ENCODE measurements at places on chromosomes 3 and 15.
A peak's percentile ranks its signal among the peaks of the same experiment; 100 is the strongest.

- DNase-seq, result no peak
Measured at GRCh38 chr15:88398011-88398410, 69.2 kb downstream of the MRPL46 start.

GRCh38 chr3:169846458-169847193, 23.1 kb downstream of the LRRC31 start:
- DNase-seq, result no peak

DNA sequence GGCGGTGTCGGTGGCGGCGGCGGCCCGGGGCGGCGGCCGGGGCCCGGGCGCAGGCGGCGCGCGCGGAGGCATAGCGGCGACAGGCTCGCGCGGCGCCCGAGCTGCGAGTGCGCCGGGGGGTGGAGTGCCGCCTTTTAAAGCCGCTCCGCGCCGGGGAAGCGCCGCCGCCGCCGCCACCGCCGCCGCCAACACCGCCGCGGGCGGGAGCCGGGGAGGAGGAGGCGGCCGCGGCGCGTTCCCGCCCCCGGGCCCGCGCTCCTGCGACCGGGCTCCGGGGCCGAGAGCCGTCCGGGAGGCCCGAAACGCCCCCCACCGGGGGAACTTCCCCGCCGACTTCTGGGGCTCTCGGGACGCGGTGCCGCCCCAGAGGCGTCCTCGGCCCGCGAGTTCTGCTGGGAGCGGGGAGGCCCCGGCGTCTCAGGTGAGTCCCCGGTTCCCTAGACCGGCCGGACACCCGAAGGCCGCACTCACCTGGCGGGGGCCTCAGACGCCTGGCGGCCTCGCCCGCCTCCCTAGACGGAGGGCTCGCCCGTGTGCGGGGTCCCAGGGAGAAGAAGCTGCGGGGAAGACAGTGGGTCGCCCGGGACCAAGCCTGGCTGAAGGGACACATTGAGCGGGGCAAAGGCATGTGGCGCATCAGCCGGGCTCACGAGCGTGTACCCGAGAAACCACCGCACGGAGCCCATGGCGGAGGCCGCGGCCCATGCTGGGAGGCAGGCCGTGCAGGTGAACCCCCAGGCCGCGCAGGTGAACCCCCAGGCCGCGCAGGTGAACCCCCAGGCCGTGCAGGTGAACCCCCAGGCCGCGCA, at the start of gene PCSK6:
TSS of gene PCSK6 (minus strand) at position 109 of the 809 bp plus-strand sequence. CDS start at position 72, 37 bp downstream.
- no peak for DNase-seq

DNA sequence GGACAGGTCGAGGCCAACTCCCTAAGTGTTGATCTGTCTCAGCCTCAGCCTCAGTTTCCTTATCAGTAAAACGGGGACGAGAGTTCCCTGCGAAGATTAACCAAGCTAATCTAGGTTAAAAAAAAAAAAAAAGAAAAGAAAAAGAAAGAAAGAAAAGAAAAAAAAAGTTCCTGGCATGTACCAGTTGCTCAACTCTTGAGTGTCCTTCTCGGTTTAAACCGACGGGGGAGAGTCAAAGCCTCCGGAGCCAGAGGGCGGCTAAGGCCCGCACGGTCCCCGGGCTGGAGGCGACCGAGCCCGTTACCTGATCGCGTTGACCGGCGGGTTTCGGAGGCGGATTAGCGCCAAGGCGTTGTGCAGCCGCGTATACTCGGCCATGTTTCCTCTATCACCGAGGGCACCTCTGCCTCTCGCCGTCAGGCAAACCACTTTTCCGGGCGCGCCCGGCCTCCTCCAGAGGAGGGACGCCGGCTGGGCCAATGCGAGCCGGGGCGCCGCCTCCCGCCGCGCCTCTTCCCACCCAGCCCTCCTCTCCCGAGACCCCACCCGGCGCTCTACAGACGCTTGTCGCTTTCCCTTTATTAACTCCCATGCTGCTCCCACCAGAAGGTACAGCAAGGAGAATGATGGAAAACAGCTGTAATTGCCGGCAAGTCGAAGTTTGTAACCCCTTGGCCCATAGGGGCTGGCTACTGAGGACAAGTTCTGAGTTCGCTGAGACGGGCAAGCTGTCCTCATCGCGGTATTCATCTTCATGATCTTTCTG, at the start of gene EHHADH:
TSS of gene EHHADH (minus strand) at position 405 of the 766 bp plus-strand sequence. CDS start at position 378, 27 bp downstream.
- peak; percentile 22 for DNase-seq

GRCh38 chr3:149536429-149536828, 61.9 kb downstream of the TM4SF4 start:
- no peak for DNase-seq

- no peak for DNase-seq
Measured at GRCh38 chr15:29113336-29114220, 156.0 kb downstream of the NSMCE3 start.

GRCh38 chr15:52112203-52112750, 298 bp downstream of the BCL2L10 start:
- peak; percentile 20 for DNase-seq

- DNase-seq, result no peak
Measured at GRCh38 chr15:77647961-77648360, 15.2 kb upstream of the LINGO1 start.

GRCh38 chr3:10263646-10264363, 15.5 kb downstream of the TATDN2 start:
- peak; percentile 34 for DNase-seq

DNA sequence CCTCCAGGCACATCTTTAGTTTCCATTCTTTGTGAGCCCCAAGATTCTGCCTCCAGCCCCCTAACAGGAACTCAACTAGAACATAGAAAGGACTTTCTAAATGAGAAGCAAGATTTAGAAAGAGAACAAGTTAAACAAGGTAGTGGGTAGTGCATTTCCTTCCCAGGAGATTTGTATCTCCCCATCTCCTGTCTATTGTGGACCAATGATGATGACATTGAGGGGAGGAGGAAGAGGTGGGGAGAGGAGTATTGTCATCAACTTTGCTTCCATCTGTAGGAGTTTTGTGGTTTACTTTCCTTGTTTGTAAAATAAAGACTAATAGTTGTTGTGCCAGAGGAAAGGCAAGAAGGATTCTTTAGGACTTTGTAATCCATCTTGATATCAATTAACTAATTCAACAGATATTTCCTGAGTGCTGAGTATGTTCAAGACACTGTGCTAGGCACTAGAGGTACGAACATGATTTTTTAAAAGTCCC, 235.3 kb upstream of the ROPN1 start:
- no peak for DNase-seq

- no peak for DNase-seq
Measured at GRCh38 chr15:64559243-64559642, 98.9 kb downstream of the ZNF609 start.

DNA sequence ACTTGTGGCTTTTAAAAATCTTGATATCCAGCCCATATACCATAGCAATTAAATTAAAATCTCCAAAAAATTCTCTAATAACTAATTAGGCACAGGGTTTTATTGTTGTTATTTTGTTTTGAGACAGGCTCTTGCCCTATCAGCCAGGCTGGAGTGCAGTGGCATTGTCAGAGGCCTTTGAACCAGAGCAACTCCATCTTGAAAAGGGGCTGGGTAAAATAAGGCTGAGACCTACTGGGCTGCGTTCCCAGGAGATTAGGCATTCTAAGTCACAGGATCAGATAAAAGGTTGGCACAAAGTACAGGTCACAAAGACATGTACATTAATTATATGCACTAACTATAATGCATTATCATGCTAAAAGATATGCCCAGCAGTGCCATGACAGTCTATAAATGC, 31.2 kb upstream of the ACP3 start:
- DNase-seq, result no peak

- DNase-seq, result no peak
Measured at GRCh38 chr15:92020804-92021203, 167.3 kb downstream of the SLCO3A1 start.

DNA sequence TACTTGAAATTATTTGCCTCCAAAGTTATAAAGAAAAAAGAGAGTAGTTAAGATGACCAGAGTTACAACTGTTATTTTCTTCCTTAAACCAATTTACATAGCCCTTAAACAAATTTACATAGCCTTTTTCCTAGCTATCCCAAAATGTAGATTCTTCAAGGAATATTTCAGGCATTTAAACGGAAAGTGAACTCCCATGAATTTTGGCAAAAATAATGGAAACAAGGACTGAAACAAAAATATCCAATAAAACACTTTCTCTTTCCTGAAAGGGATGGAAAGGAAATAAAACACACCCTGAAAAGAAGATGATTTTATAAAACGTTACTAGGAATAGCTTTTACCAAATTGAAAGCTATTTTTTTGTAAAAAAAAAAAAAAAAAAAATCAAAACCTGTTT, 418.6 kb downstream of the FOXP1 start:
- DNase-seq, result no peak

DNA sequence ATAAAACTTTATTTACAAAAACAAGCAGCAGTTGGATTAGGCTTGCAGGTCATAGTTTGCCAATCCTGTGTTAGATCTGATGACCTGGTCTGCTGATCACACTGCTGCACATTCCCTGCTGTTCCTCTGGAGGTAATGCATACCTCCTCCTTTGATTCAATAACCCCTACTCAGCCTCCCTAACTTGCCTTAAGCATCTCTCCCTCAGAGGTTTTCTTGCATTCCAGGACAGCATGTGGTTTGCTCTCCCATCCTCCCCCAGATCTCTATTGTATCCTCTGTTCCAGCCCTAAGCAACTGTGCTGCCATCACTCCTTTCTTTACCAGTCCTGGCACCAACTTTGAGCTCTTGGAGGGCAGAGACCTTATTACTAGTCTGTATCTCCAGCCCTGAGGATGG, 63.4 kb downstream of the CACNA2D3 start:
- no peak for DNase-seq

DNA sequence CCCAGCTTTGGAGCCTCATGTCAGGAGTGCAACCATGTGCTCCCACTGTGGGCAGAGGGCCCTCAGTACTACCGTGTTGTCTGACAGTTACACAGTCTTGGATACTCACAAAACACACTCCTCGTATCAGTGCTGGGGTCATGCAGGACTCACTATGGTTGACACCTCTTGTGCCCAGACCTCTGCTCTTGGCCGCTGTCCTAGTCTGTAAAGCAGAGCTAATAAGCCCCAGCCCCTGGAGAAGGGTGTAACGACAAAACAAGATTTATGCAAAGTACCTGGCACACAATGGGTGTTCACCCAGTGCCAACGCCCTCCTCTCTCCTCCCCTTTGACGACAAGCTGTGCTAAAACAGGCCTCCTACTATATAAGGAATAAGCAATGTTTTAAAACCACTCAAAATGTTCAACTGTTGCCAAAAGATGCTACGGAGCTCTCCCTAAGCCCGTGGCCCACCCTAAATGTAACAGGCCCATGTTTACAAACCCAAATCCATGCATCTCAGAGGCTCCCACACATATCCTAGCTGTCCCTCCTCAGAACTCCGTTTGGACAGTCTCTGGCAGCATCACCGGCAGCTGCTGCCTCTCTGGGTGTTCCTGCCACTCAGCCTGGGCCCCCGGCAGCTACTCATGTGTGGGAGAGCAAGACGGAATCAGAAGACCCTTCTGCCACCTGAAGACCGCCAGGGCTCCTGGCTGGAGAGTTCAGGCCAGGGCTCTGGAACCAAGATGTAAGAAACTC, 65.8 kb downstream of the MRPL46 start:
- no peak for DNase-seq

DNA sequence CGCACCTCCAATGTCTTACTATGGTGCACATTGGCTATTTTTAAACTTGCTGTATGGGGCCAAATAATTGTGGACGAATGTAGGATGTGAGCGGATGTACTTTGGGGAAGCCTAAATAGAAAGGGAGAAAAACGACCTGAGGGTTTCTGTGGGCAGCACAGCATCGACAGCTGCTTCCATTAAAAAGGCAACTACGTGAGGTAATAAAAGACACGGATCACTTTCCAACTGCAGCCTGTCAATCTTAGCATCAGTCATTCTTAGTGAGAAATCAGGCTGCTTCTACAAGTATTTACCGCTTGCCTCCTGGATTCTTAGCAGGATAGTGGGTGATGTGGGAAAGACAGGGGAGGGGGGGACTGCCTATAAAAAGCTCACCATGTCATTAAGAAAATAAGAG, 186.7 kb upstream of the SLC2A2 start:
- no peak for DNase-seq

- no peak for DNase-seq
Measured at GRCh38 chr3:38088126-38089078, 48.5 kb downstream of the ACAA1 start.

DNA sequence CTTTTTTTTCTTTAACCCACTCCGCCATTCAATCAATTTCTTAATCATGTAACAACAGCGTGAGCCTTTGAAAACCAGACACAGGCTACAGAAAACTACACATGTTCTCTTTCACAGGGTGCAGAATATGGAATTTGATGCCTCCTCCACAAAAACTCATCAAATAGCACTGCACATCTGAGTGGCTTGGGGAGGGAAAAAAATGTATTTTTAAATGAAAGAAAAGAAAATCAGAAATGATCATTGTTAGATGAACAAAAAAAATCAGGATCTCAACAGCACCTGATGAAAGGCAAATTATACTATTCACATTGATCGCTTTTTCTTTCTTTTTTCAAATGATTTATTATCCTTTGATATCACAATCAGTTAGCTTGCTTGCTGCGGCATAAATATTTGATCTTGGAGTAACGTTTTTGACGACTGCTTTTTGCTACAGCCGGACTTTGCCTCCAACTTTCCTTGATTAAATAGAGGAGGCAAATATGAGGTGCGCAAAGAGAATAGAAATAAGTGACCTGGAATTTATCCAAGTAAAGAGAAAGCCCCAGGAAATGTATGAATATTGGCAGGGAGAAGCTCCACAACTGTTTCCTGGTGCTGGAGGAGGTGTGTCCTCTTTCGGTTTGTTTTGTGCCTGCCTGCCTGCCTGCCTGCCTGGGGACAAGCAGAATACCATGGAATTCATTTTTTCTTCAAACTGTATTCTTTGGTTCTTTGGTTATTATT, 63.1 kb downstream of the EDEM1 start:
- no peak for DNase-seq

GRCh38 chr3:30098653-30099455, 507.5 kb upstream of the TGFBR2 start:
- DNase-seq, result no peak

DNA sequence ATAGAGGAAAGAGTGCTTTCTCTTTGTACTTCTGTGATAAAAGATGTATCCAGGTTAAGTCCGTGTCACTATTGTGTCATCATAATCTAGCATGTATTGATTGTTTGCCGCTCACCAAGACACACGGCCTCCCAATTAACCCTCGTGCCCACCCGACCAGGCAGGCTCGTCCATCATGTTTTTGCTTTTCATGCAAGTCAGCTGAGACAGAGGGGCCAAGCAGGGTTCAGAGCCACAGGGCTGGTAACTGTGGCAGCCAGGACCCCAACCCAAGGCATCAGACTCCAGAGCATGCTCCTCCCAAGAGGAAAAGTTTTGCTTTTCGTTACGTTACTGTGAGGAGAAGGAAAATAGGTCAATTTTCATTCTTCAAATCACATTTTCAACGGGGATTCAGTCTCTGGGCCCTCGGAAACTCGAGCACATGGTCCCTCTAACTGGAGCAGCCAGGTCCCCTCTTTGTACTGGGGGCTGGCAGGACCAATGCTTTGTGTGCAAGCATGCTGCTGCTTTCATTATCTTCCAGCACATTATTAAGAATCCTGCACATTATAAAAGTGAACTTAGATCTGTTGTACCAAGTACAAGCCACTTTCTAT, 161.1 kb upstream of the TOPAZ1 start:
- no peak for DNase-seq

Measured in activated T-helper 1 cell treated with Interleukin-2 at 50 U/mL for 16 hours (primary cell).